ENCODE measurements at places on chromosomes 11 and 22.

GRCh38 chr11:117725048-117725734 lies 71.8 kb downstream of the DSCAML1 start:
- DNase-seq: no peak

DNA sequence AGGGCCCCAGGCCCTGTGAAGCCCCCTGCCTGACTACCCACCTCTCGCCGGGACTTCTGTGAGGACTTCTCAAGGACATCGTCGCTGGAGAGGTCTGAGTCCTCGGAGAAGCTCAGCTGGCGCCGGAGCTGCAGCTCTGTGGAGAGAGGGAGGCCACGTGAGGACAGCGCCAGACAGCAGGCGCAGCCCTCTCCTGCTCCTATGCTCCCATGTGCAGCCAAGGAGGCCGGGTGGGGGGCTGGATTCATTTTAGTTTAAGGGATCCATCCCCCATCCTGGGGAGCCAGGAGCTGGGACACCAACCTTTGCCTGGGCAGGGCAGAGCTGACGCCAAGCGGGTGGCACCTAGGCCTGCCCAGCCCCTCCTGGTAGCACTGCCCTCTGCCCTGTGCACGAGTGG lies 42.4 kb upstream of the BID start:
- DNase-seq: no peak

- DNase-seq: no peak
Observed at GRCh38 chr11:108752297-108752751, 87.5 kb downstream of the DDX10 start.

DNA sequence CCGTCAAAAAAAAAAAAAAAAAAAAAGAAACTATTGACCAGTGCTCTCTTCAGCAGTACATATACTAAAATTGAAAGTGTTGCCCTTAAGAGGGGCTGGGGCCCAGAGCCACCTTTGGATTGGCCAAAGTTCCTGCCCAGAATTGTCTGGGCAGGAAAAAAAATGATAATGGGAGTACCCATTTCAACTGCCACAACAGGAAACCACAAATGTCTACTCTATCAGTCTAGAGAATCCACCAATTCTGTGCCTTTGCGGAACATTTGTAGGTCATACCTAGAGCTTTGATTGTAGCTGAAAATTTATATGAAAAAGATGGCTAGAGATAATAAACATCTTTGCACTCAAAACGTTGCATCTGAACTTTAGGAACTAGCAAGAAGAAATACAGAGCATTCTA lies 69.4 kb downstream of the FAM76B start:
- no peak for DNase-seq

- no peak for DNase-seq
Observed at GRCh38 chr11:75986966-75987365, 172.0 kb downstream of the UVRAG start.

- DNase-seq: no peak
Observed at GRCh38 chr11:95404370-95404769, 173.4 kb upstream of the SESN3 start.

GRCh38 chr22:21866833-21867527 lies 465 bp downstream of the MAPK1 start:
- no peak for DNase-seq

DNA sequence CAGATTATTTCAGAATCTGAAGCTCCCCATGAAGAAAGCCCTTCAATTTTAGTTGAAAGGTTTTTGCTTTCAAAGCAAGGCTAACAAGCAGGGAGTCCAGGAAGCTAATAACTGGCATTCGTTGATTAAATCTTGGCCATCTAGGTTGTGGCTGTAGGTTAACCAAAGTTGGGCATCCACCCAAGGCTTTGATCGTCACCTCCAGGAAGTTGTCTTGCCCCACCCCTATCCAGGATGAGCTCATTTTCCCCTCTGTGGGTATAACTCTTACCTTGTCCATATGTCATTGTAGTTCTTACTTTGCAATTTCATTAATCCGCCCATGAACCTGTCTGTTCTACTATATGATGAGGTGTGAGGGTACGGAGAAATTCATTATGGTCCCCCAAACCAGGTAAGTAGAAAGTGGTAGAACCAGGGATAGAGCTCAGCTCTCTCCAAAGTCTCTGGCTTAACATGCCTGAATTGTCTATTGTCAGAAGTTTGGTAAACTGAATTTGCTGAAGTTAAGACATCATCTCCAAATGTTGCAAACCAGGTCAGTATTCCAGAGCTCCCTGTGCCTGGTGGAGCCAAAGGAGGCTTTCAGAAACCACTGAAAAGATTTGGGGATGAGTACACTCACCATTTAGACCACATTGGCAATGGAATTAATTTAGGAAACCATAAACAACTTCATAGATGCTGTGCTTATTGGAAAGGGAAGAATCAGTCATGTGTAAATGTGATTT lies 97.1 kb downstream of the CD44 start:
- DNase-seq: no peak

GRCh38 chr11:65211293-65212105 lies 29.8 kb downstream of the CAPN1 start:
- no peak for DNase-seq

DNA sequence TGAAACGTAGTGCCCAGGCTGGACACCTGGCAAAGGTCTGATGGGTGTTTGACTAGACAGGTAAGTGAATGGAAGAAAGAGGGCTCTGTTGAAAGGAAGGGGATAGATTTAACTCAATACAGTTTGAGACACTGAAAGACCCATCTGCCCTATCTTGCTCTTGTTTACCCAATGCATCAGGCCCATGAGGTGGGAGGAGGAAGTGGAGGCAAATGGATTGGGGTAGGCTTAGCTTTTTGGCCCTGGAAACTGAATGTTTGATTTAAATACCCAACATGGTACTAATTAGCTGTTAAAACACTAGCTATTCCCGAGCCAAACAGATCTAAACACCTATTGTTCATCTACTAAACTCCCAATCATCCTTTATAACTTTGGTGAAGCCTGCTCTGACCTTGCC lies 3.5 kb upstream of the UVRAG start:
- DNase-seq: no peak

DNA sequence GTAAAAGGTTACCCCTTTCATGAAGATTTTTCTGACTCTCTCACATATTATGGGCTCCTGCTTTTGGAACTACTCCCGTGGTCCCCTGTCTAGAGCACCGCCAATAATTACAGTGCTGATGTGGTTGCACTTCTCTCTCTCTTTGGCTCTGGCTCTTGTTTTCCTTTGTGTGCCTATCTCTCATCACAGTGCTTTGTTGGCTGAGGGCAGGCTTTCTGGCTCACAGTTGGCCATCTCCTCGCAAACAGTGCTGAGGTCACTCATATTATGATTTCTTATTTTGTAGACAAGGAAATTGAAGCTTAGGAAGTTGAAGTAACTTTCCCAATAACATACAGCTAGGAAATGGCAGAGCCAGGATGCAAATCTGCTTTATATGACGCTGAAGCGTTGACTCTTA lies 192.5 kb downstream of the DDX10 start:
- no peak for DNase-seq

- DNase-seq: no peak
Observed at GRCh38 chr11:119460097-119460496, 37.1 kb upstream of the THY1 start.

GRCh38 chr22:20657963-20658362 lies 116.0 kb upstream of the SERPIND1 start:
- DNase-seq: no peak
